ENCODE measurements at places on chromosomes 1 and 21.

- DNase-seq = no peak
Observed at GRCh38 chr1:22886211-22886610, 86.5 kb downstream of the LACTBL1 start.

DNA sequence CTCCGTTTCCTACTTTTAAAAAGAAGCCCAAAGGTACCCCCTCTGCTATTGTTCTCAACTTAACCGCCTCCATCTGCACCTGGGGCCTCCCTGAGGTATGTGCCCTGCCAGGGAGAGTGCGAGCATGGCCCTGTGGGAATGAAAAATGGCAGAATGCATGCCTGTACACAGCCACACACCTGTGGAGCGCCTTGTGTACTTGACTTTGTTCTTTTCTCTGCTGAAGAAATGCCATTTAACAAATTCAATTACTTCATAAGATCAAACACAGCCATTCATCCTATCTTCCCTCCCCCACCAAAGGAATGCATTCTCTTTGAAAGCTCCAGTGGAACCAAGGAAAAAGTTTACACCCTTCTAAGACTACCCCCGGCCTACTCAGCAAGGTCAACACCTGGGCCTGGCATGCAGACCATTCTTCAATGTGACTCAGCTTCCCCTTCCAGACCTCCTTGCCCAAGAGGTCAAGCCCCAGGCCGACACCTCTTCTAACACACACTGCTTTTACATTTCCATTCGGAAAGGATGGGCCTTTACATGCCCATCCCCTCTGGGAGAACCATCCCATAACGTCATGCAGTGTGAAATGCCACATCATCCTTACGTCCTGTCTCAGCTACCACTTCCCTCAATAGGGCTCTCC lies 123.7 kb downstream of the SMYD2 start:
- peak; percentile 47 for DNase-seq

- DNase-seq = no peak
Observed at GRCh38 chr1:167671727-167672511, 41.9 kb downstream of the RCSD1 start.

GRCh38 chr1:157580179-157580827 lies 17.6 kb downstream of the FCRL4 start:
- DNase-seq = peak; percentile 88

DNA sequence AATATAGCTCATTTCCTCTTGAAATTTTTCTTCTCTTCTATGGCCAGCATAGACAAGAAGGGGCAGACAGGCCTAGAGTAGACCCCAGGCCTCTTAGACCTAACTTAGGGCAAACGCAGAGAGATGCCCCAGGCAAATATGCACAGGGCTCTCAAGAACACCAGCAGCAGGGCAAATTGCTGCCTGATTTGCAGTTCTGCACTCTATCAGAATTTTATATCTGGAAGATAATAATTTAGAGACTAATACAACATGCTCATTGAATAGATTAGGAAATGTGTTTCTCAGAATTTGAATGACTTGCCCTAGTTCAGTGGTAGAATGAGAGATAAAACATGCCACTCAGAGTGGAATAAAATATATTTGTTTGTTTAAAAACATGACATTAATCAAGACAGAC lies 200.4 kb upstream of the ADGRL2 start:
- DNase-seq = no peak

GRCh38 chr1:119841306-119841705 lies 30.0 kb upstream of the REG4 start:
- no peak for DNase-seq

DNA sequence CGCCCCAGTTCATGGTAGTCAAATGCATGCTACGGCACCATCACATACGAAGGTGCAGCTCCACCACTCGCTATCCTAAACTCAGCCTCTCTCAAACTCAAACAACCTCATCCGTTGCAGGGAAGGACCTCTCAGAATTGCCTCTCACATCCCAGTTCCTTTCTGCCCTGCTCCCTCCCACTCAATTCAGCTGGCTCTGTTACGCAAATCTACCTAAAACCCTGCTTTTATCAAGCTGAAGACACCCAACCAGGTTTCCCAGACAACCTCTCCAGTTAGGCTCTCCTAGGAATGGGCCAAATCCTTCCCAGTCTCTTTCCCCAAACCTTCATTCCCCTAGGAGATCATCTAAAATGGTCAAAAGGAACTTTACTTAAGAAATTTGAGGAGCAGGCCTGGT lies 62.9 kb downstream of the CLSTN1 start:
- peak; percentile 75 for DNase-seq

Measured in NT2/D1 (cell line).